ENCODE measurements at places on chromosomes 3 and 15. TPM values are rescaled to one million over a fixed set of nuclear protein-coding genes. Genes with fewer than 3 reads are reported as not detected.

Gene ADIPOQ
- total RNA-seq, result not detected

Gene ACOX2
- total RNA-seq, result 3.0 TPM

Gene KLHL40
- not detected for total RNA-seq

Gene KY
- not detected for total RNA-seq

Gene SYNPR
- total RNA-seq, result not detected

Gene MAP1A
- total RNA-seq, result 0.87 TPM

Gene BCHE
- total RNA-seq, result 68.8 TPM

Gene GPR156
- 0.08 TPM for total RNA-seq

Gene FANCD2OS
- not detected for total RNA-seq

Gene GPR176
- total RNA-seq, result 5.3 TPM

Gene C3orf22
- total RNA-seq, result not detected

Gene NR2F2
- total RNA-seq, result 1.9 TPM

GRCh38 chr3:152021951-152022461 is 148.6 kb downstream of the SUCNR1 start:
- DNase-seq, result no peak

DNA sequence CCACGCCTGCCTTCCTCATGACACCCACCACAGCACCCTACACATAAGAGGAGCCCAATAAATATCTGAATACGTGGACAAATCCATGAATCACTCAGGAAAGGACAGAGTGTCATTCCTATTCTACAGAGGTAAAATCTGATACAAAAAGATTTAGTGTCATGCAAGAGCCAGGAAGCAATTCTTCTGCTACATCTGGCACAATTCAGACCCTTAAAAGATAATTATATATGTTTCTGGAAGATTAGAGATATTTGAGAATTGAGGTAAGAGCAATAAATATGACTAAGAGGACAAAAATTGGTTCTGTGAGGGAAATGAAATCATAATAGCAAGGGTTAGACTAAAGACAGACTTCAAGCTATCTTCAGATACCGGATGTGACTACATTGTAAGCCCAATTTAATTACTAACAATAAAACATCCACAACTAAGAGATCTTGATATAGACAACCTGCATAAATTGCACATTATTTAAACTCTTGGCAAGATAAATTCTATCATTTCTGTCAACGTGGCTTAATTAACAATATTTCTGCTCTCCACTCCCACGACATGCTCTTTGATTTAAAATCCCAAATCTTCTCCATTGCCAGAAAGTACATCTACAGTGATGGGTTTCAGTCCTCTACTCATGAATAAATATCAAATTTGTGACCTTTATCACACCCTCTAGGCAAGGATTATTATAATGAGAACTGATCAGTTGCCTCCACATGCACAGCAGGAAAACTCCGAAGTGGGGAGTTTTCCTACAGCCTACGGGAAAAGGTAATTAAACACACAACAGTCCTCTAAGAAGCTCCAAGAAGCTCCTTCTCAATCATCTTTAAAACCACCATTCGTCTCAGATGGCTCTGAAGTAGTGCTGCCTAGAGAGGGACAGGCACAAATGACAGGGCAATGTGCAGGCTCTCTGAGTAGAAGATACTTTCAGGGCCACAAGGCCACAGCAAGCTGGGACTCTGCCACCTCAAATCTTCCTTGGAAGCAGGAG is 32.6 kb downstream of the MB21D2 start:
- no peak for DNase-seq

DNA sequence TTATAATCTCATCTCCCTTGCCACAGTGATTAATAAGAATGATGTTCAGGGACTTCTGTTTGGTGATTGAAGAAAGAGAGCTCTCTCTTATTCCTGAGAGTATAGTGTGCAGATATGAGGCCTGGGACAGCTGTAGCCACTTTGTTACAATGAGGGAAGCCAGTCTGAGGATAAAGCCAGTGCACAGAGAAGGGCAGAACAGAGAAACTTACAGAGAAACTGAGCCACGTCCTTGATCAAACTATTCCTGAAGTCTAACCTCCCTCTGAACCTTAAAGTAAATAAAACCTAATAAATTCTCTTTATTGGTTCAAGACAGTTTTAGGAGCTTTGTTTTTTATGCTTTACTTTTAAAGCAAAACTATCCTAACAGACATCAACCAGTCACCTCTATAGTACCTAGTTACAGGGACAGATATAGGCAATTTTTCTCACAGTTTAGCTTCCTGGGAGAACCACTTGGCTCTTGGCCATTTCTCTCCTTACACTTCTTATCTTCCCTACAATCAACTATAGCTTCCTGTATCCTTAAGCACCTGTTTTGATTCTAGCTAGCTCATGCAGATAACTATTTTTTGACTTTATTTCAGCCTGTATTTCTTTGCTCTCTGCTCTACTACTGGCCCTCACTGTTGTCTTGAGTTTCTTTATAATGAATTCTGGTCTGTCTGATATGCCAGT is 284.4 kb downstream of the SHQ1 start:
- DNase-seq, result no peak

GRCh38 chr3:126536126-126536525 is 12.2 kb downstream of the CHST13 start:
- no peak for DNase-seq

DNA sequence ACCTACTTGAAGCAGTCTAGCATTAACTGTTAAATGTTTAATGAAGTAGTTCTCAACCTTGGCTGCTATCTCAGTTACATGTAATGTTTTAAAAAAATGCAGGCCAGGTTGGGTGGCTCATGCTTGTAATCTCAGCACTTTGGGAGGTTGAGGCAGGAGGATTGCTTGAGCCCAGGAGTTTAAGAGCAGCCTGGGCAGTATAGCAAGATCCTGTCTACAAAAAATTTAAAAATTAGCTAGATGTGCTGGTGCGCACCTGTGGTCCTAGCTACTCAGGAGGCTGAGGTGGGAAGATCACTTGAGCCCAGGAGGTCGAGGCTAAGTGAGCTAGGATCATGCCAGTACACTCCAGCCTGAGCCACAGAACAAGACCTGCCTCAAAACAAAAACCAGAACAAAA is 29.3 kb downstream of the UBE2E1 start:
- no peak for DNase-seq

- DNase-seq, result peak; percentile 5
Observed at GRCh38 chr15:26790118-26790517, 17.3 kb upstream of the GABRB3 start.

DNA sequence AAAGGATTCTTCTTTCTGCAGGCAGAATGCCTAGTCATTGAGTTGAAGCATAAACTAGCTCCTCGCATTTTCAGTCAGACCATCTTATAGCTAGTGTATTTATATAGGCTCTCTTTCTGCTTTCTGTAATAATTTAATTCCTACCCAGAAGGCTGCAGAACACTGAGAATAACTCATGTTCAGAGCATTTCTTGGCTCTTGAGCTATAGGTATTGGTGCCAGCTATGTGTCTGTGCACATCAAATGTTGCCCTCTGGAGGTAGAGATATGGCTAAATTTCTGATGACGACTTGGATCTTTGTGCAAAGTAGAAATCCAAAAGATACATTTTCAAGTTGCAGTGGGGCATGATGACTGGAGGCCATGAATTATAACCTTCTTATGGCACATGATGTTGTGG is 336.2 kb upstream of the TPM1 start:
- DNase-seq, result peak; percentile 18

DNA sequence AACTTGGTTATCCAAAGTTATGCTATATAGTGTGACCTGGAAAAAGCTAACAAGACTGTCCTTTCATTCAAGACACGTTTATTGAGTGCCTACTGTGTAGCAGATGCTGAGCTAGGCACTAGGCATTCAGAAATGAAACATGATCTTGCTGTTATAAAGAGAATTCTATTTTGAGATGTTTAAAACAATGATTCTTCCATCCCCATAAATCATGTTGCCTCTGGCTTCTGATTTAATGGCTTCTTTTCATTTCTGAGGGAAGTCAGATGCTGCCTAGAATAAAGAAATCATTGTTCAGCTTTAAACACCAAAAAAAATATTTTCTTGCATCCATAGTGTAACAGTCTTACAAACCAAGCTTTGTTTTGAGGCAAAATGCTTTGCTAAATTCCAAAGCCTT is 620.9 kb upstream of the UBE2E2 start:
- DNase-seq, result peak; percentile 97

GRCh38 chr3:48468329-48468731 is 21.8 kb downstream of the ATRIP start:
- no peak for DNase-seq

GRCh38 chr3:122458992-122459391 is 43.1 kb upstream of the WDR5B start:
- peak; percentile 64 for DNase-seq

- no peak for DNase-seq
Observed at GRCh38 chr3:197434830-197435229, 120.9 kb downstream of the BDH1 start.

DNA sequence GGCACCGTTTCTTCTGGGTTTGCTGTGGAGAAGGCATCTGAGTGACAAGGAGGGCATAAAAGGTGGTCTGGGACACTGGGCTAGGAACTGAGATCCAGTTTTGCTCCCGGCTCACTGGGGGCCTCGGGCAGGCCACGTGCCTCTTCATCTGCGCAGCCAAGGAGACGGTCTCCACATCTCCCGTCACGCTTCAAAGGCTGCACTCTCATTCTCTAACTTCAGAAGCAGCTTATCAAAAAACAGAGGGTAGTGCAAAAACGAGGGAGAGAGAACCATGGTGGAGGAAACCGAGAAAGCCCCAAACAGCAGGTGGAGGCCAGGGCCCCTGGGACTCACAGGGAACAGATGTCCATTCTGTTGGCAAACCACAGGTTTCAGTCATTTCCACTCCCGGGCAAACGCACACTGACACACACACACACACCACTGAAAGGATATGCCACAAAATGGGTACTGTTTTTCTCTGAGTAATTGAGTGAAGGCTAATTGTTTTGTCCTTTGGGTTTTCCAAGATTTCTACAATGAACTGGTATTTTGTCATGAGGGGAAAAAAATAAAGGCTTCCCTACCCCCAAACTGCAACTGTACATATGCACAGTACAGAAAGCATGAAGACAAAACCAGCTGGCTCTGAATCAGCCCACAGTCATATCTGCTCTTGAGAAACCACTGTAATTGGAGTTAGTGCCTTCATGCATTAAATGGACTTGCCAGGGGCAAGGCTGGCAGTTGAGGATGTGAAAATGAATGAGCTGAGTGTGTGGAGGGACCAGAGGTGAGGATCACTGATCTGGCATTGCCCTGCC is 71.9 kb downstream of the MGLL start:
- peak; percentile 95 for DNase-seq

- peak; percentile 63 for DNase-seq
Observed at GRCh38 chr3:171092467-171092911, 66.0 kb upstream of the SLC2A2 start.

DNA sequence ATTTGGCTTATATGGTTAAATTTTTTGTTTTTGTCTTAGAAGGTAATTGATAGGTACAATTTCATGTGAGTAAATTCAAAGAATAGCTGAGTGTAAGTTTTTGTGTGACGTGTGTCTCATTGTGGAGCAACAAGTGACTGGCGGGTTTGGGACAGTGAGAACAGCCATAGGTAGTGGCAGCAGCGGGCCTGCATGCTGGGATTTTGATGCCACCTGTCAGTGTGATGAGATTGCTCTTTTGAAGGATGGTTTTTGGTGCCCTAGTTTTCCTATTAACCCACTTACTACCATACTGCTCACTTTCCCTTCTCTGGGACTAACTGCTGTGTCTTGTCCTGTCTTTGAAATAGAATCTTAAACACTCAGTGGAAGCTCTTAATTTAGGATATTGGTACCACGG is 522.6 kb downstream of the NAALADL2 start:
- no peak for DNase-seq

DNA sequence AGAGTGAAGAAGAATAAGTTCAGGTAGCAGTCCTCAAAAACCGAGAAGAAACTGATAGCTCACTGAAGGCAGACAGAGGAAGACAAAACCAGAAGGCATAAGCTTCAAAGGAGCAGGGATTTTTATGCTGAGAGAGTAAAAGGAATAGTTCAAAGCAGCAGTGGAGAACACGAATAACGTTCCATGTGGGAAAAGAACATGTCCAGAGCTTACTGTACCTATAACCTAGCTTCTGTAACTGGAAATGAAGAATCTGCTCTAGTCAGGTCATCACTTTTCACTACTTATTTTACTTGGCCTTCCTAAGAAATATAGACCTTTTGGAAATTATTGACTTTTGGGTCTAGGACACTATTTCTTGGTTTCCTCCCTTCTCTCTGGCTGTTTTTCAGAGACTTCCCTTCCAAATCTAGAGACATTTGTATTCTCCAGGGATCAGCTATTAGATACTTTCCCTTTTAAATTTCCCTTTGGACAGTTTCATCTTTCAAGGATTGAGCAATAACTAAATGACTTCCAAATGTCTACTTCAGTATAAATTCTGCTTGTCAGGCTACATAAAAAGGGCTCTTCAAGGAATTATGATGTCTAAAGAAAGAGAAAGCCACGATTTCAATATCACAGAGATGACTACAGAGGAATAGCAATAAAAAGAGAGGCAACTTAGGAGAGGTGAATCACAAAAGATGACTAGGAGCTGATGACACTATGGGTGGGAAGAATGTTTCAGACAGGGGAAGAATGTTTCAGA is 46.7 kb downstream of the UBE3A start:
- DNase-seq, result no peak

DNA sequence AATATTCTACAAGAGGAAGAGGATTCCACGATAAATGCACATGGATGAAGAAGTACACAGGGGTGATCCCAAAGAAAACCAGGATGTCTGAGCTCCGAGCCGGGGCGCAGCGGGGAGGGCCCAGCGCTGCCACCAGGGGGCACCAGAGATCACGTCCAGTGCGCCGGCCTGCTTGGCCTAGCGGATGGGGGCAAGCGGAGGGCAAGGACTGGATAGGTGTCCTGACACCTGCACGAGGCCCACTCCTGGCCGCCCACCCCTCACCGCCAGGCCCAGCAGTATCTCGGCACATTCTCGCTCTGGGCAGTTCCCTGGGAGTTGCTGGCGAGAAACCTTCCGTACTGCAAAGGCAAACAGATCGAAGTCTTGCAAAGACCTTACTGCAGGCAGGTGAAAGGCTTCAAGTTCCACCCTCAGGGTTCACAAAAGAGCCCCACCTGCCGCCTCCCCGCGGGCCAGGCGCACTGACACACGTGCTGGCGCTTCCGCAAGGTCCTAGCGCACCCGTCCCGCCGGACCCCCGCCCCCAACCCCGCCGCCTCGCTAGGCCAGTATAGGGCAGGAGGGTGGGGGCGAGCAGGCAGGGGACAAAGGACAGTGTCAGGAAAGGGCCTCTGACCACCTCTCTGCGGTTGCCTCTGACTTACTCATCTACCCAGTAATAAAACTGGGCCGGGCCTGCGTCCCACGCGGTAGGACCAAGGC is 3.3 kb downstream of the ANKRD63 start:
- peak; percentile 57 for DNase-seq

DNA sequence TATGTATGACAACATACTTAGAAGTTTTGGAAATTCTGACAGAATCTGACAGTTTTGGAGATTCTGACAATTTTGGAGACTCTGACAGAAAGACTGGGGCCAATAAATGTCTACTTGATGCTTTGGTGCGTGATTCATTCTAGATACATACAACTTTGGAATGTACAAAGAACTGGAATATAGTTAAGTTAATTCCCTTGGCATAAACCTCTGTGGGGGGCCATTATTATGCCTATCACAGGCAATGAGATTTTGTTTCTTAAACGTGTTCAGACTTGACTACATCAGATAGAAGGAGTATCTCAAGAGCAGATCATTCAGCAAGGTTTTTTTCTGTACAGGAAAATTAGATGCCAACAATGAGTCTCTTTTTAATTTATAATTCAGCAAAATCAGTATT is 617.6 kb upstream of the ZNF717 start:
- no peak for DNase-seq

GRCh38 chr3:170098753-170099152 is 61.0 kb downstream of the GPR160 start:
- no peak for DNase-seq

Measured in SK-MEL-5 (cell line).